ENCODE measurements at places on chromosomes 2 and 18.

GRCh38 chr2:192228685-192229084 is 34.0 kb upstream of the TMEFF2 start:
- DNase-seq, result no peak

DNA sequence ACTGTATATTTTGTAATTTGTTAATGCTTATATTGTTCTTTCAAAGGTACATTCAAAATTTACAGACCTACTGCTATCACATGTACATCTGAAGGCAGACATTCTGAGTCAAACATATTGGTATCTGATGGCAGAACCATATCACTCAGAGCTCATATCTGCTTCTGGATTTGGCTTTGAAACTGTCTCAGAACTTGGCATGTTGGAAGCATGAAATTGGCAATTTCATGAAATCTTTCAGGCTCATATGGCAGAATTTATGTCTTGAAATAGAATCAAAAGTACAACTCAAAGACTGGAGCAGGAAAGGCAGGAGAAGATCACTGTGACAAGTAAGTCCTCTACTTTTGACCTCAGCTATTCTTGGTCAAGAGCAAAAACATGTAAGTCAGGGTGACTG is 202.3 kb downstream of the LRP1B start:
- DNase-seq, result no peak

- DNase-seq, result no peak
Observed at GRCh38 chr2:1601067-1601412, 143.3 kb downstream of the PXDN start.

GRCh38 chr18:26279428-26279827 is 53.2 kb downstream of the TAF4B start:
- DNase-seq, result no peak

DNA sequence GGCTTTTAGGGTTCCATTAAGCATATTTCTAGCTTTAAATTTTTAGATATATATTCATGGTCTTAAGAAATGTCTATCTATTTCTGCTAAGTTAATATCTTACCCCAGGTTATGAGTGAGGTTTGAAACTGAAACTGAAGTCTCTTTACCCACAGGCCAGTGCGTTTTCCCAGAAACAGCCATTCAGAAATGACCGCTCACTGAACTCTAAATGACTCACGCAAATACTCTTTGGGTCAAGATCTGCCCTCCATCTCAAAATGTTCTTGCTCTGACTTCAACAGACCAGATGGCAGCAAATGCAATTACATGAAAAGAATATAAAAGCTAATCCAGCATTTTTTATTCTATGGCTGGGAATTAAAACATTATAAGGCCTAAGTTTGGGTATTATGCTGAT is 315.2 kb downstream of the TDRD15 start:
- DNase-seq, result no peak

- DNase-seq, result no peak
Observed at GRCh38 chr2:122101319-122101718, 345.9 kb downstream of the TSN start.

DNA sequence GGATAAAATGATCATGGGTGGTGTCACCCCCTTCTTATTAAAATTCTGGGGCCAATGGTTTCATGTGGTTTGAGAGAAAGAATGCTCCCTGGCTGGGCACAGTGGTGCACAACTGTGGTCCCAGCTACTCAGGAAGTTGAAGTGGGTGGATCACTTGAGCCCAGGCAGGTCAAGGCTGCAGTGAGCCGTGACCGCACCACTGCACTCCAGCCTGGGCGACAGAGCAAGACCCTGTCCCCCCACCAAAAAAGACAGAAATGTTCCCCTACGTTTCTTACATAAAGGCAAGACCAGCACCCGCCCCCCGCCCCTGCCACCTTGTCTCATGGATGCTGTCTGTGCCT is 53.0 kb upstream of the ID2 start:
- no peak for DNase-seq

DNA sequence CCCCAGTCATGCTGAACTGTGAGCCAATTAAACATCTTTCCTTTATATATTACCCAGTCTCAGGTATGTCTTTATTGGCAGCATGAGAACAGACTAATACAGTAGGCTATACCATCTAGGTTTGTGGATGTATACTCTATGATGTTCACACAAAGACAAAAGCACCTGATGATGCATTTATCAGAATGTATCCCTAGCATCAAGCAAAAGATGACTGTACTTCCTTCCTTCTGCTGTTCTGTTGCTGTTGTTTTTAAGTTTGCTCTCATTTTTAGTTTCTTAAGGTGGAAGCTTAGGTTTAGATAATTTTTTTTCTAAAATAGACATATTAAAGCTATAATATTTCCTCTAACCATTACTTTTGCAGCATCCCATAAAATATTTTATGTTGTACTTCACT is 12.4 kb downstream of the ZSCAN30 start:
- no peak for DNase-seq

- DNase-seq, result no peak
Observed at GRCh38 chr18:1840878-1841277, 730.4 kb downstream of the METTL4 start.

DNA sequence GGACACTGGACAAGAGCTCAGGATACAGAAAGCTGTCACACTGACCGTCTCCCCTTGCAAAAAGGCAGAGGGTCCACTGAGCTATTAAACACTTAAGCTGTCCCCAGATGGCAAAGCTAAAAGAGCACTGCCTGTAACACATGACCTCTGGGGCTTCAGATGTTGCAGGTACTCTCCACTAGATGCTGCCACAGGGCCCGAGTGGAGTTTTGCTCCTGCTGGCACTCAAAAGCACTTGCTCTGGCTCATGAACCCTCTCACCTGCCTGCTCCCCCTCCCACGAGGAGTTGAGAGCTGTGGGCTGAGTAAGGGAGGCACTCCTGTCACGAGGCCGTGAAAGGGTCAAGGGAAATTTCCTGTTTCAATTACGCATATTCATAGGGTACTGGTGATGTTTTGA is 227.9 kb downstream of the PRKCE start:
- DNase-seq, result no peak

DNA sequence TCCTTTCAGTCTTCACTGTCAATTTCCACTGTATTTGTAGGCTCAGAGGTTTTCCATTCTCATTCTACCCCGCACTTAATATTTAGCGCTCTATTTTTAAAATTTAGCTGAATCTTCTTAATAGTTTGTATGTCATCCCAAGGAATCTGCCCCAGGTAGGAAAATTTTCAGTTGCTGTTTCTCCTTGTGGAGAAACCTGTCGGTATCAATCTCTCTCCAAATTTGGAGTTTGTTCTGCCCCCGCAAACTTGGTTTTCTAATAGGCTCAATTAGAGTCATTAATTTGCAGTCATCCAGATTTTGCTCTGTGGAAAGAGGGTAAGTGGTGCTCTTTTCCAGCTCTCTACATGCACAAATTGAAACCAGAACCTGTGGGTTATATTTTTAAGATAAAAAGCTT is 87.6 kb downstream of the DNAH6 start:
- DNase-seq, result no peak

DNA sequence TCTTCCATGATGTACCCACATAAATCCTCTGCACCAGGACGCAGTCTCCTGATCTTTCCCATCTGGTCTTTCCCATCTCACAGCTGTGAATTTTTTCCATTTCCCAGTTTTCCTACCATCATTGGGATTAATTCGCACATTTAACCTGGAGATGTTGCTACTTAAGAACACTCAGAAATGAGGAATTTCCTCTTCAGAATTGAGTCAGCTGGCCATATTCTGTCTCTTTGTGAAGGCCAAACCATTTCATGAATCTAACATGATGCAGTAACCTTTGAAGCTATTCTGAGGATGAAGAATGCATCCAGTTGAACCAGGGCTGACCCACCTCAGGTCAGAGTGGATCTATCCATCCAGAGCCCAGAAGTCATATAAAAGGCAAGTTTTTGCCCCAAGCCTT is 326.8 kb downstream of the SETBP1 start:
- DNase-seq, result no peak

- no peak for DNase-seq
Observed at GRCh38 chr2:238021327-238021726, 39.5 kb upstream of the SCLY start.

- no peak for DNase-seq
Observed at GRCh38 chr2:84959566-84960506, 11.1 kb upstream of the KCMF1 start.

DNA sequence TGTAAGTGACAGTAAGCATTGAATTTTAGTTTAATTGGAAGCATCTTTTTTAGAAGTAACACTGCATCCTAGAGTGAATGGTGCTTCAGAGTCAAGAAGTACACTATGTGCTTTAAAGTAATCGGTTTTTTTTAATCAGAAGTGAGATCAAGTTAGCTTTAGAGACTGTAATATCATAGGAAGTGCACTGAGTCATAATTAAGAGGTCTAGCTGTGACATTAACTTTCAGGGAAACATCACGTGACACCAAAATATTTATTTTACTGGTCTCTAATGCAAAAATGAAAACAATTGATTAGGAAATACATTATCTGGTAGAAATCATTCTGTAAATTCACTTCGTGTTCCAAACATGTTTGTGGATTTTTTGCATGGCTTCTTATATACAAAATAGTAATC is 55.3 kb upstream of the KYNU start:
- no peak for DNase-seq

GRCh38 chr18:25066516-25066915 is 285.4 kb downstream of the ZNF521 start:
- no peak for DNase-seq

GRCh38 chr2:232530626-232531260 is 4.8 kb downstream of the CHRND start:
- no peak for DNase-seq

DNA sequence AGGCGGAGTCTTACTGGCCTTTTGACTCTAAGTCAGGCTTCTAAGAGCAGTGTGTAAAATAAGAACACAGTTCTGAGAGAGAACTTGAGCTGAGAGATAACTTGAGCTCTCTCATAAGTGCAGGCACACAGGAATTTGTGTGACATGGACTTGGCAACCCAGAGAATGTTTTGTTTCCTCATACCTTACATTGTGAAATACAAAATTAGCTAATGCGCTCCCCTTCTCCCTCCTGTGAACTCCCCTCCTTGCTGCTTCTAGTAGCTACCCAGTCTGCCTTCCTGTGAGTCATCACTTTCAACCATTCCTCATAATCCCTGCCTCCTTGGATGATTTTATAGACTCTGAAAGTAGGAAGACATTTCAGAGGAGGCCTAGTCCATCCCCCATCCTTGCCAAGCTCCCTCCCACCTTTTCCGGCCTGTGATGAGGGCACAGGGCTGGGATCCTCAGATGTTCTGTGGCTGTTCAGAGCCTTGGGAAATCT is 22.6 kb downstream of the FER1L5 start:
- no peak for DNase-seq

DNA sequence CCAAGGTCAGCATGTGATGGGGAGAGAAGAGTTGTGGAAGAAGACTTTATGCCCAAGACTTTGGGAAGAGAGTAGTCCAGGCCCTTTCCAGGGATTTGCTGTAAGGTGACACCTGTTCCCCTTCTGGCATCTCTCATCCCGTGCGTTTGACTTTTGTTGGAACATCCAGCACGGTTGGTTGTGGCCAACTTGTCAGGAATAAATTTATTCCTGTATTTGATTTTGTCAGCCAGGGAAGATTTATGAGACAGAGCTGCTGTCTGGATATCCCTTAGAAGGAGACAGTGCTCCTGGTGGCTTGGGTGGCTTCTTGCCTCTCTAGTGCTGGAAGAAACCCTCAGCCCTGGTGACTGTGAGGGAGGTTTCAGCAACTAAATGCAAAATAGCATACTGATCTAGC is 121.5 kb downstream of the PTPRM start:
- no peak for DNase-seq

GRCh38 chr2:17604050-17604449 is 63.6 kb downstream of the VSNL1 start:
- no peak for DNase-seq

GRCh38 chr2:212814941-212815340 is 276.3 kb upstream of the ERBB4 start:
- no peak for DNase-seq

DNA sequence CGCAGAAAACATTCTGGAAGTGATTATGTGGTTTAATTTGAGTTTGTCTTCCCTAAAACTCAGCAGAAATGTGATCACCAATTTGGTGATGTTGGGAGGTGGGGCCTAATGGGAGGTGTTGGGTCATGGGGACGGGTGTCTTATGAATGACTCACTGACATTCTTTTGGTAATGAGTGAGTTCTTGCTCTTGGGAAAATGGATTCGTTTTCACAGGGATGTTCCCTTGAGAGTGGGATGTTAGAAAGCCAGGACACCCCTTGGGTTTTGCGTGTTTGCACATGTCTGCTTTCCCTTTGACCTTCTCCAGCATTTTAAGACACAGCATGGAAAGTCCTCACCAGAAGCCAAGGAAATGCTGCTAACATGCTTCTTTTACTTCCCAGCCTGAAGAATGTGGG is 321.5 kb upstream of the NT5C1B start:
- no peak for DNase-seq

- no peak for DNase-seq
Observed at GRCh38 chr2:1625281-1626001, 118.9 kb downstream of the PXDN start.

GRCh38 chr18:55084550-55084949 is 125.3 kb upstream of the CCDC68 start:
- no peak for DNase-seq

DNA sequence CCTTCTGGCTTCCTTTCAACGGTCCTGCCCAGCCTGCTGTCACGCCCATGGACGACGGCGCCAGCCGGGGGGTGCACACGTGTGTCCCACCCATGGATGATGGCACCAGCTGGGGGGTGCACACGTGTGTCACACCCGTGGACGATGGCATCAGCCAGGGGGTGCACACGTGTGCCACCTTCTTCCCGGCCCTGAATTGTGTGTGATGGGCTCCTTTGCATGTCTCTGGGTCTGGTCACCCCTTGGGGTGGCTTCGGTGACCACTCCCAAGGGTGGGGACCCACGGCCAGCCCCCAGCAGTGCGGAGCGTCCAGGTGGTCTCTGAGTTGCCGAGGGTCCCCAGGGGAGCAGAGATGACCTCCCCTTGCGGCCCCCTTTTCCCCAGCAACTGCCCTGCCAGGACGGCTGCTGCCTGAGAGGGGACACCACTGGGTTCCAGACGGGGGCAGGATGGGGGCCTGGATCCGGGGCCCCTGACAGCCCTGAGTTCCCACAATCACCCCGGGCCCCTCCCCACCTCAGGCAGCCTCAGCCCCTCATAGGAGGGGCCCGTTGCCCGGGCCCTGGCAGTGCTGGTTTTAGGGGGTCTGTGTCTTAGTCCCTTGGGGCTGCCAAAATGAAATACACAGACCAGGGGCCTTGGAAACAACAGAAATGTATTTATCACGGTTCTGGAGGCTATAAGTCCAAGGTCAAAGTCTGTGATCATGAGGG is 9.4 kb downstream of the NEU4 start:
- DNase-seq, result no peak
